ENCODE measurements at places on chromosomes 7 and 10. TPM values are rescaled to one million over a fixed set of nuclear protein-coding genes. Genes with fewer than 3 reads are reported as not detected.

NEUROG3 gene
- total RNA-seq, result not detected

ELAPOR2 gene
- total RNA-seq, result not detected

CDC14C gene
- not detected for total RNA-seq

GPER1 gene
- 1.0 TPM for total RNA-seq

VWC2 gene
- total RNA-seq, result not detected

GIMAP4 gene
- not detected for total RNA-seq

SEPHS1 gene
- total RNA-seq, result 66.3 TPM

ATRNL1 gene
- 0.21 TPM for total RNA-seq

LRRTM3 gene
- total RNA-seq, result not detected

OR2A42 gene
- not detected for total RNA-seq

SGCE gene
- 52.1 TPM for total RNA-seq

BMI1 gene
- 37.6 TPM for total RNA-seq

PHYHIPL gene
- total RNA-seq, result 0.36 TPM

SERPINE1 gene
- total RNA-seq, result 1,785 TPM

FRMPD2 gene
- total RNA-seq, result not detected

CUZD1 gene
- 1.6 TPM for total RNA-seq

KIAA1217 gene
- 2.5 TPM for total RNA-seq

GSTO2 gene
- 1.3 TPM for total RNA-seq

CC2D2B gene
- total RNA-seq, result not detected

ZPBP gene
- not detected for total RNA-seq

OR2A1 gene
- not detected for total RNA-seq

KLF14 gene
- 0.08 TPM for total RNA-seq

TMEM139 gene
- total RNA-seq, result 1.6 TPM

SOSTDC1 gene
- not detected for total RNA-seq

SLC26A5 gene
- not detected for total RNA-seq

SLC39A12 gene
- total RNA-seq, result not detected

SEMA4G gene
- total RNA-seq, result 9.0 TPM

SLC18A3 gene
- not detected for total RNA-seq
